Right atrium auricular region (tissue), 2 donors: ENCODE measurements at places on chromosomes 7 and 10.

DNA sequence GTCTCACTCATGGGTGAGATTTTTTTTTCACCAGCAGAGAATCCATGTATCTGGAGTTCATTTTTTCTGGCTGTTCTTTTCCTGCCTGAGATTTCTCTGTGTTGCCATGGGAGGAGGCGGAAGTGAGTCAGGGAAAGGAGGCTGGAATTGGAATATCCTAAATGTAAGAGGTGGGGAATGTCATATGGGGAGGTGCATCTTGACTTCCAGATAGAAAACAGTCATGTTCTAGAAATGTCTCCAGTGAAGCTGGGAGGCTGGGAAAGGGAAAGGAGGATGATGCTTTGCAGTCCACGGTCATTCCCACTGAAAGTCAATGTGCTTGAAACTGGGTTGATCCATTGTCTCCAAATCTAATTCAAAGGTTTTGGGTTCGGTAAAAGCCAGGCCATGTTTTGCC lies 39.7 kb upstream of the HPS1 start:
- DNase-seq, result no peak
- no peaks in the 10 kb centered on the region for H3K4me1 ChIP-seq
- no peaks in the 10 kb centered on the region for H3K27me3 ChIP-seq
- H3K4me3 ChIP-seq, result no peak overlapping the region
- H3K27ac ChIP-seq, result no peak overlapping the region

GRCh38 chr7:100677308-100678267 lies 4.0 kb downstream of the GNB2 start:
- H3K4me3 ChIP-seq, result no peak overlapping the region
- H3K27me3 ChIP-seq, result no peaks in the 10 kb centered on the region

DNA sequence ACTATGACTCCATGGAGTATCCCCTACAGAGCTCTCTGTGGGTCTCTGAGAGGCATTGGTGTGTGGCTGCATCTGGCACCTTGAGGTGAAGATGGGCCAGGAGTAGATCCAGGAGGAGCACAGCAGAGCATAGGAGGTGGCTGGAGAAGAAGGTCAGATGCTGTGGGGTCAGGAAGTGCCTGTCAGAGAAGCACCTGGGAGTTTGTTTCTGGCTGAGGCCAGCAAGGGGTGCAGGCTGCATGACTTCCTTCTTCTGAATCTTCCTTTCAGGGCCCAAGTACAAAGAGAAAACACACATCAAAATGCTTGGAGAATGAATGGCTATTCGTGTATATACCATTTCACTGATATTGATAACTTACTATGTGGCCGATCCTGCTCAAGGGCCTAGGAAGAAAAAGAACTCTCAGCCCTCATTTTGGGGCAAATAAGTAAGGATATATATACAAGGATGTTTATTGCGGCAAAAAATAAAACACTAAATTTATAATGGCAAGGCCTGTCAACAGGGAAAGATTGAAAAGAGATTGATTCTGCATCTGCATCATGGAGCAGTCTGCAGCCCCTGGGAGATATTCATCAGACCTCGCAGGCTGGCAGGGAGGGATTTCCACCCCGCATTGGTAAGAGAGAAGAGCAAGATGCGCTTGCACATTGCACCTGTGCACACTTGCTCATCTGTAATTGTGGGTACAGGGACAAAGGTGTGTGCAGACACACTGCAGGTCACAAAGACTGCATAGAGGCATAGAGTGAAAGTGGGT lies 39.2 kb downstream of the PTPRE start:
- peak; percentile 18 for DNase-seq
- no peaks in the 10 kb centered on the region for H3K27me3 ChIP-seq
- H3K4me1 ChIP-seq, result peaks cover 8% of the 10 kb centered on the region

DNA sequence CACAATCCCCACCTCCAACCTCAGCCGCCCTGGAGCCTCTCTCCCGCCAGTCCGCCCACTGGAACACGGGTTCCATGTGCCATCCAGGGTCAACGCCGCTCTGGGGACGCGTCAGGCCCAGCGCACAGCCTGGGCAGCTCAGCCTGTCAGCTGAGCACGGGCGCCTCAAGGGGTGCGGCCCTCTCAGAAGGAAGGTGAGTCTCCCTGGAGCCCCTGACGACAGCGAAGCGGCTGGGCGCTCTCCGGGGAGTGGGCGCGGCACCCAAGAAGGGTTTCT lies 1.2 kb upstream of the SLC18A3 start:
- no peaks in the 10 kb centered on the region for H3K4me1 ChIP-seq
- H3K36me3 ChIP-seq, result no peaks in the 10 kb centered on the region
- no peak overlapping the region for H3K4me3 ChIP-seq
- DNase-seq, result no peak
